Astrocyte (in vitro differentiated cells and primary cell): ENCODE measurements at places on chromosomes 7 and 10. TPM values are rescaled to one million over a fixed set of nuclear protein-coding genes. Genes with fewer than 3 reads are reported as not detected.

DNA sequence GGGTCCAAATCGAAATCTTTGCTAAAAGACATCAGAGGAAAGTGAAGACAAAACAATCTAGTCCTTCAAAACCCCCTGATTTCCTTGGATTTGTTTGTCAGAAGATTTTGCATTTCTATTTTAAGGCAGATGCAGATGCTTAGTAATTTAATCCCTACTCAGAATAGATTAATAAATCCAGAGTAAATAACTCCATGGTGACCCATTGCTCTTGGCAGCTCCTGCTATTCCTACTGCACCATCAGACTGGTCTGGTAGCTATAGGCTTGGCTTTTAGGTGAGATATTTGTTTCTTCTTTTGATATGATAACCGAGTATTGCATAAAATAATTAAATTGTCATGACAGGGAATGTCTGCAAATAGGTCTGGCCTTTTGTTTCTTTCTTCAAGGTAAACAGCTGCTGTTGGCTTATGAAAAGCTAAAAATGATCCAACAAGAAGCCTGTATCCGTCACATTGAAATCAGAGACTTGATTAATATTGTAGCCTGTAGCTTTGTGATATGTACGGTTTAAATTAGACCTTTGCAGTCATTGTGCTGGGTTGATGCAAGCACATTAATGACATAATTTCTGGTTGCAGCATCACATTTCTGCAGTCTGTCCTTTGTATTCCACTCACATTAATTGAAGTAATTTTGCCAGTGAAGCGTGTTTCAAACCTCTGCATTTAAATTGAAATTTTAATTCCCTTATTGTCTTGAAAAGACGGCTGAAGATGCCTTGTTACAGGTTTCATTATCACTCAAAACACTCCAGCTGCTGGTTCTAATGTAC is 40.7 kb downstream of the EXOC4 start:
- no peaks in the 10 kb centered on the region for H3K36me3 ChIP-seq
- H3K27ac ChIP-seq: no peak overlapping the region
- H3K4me3 ChIP-seq: no peak overlapping the region
- no peaks in the 10 kb centered on the region for H3K27me3 ChIP-seq
- DNase-seq: no peak
- peaks cover 8% of the 10 kb centered on the region for H3K4me1 ChIP-seq

DNA sequence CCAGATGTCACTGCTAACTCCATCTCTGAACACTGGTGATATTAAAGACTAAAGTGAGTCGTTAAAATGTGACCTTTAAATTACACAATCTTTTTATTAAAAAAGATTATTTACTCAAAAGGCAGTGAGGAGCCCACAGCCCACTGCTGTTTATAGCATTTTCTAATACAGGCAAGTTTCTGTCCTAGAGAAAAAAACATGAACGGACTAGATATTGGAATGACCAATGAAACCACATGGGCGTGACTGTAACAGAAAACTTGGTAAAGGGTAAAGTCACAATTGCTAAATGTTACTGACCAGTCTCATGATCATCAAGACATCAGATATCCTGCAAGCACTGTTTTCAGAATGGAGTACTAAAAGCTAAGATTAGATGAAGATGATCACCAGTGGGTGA is 78.7 kb downstream of the FEZF1 start:
- peaks cover 2% of the 10 kb centered on the region for H3K27me3 ChIP-seq
- DNase-seq: no peak
- H3K27ac ChIP-seq: no peak overlapping the region
- no peaks in the 10 kb centered on the region for H3K36me3 ChIP-seq
- no peak overlapping the region for H3K4me3 ChIP-seq

Gene AHR
- 40.4 and 48.1 TPM in 2 replicates for total RNA-seq

DNA sequence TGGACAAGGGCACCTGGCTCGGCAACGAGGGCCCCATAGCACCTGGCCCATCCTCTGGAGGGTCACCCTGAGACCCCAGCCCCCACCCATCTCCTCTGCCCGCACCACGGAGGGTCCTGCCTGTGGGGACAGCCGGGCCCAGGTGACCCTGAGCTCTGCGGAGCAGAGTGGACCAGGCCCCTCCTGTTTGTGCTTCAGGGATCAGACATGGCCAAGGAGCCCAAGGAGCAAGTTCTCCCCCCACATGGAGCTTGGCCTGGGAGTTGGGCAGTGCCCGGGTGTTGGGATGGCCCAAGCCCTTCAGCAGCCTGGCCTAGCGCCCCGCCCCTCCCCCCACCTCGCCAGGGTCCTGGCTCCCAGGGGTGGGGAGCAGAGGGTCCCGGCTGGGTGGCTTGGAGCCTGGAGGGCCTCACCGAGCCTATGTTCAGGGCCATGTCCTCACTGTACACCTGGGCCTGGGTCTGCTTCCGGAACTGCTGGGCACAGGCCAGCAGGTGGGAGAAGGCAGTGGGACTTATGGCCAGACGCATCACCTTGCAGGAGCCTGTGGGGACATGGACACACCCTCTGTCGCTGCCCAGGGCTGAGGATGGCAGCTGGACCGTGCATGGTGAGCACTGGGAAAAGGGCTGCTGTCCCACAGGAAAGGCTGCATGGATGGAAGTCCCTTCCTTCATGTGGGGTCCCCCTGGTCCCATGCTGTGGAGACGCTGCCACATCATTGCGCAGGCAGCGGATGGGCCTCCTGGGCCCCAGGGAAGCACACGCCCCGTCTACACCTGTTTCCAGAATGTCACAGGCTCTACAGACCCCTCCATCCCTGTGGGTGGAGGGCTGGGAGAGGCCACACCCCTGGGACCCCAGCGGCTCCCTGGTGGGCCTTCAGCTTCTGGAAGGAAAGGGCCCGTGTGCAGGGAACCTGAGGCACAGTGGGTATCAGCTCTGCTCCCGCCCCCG is 49.2 kb upstream of the NKX6-2 start:
- no peak for DNase-seq
- no peak overlapping the region for H3K4me3 ChIP-seq
- peaks cover 10% of the 10 kb centered on the region for H3K27me3 ChIP-seq
- H3K36me3 ChIP-seq: no peaks in the 10 kb centered on the region
- H3K27ac ChIP-seq: no peak overlapping the region
- no peaks in the 10 kb centered on the region for H3K4me1 ChIP-seq

Gene PHYHIPL
- total RNA-seq: 0.34 TPM in 1 of 2 replicates, not detected in the other

DNA sequence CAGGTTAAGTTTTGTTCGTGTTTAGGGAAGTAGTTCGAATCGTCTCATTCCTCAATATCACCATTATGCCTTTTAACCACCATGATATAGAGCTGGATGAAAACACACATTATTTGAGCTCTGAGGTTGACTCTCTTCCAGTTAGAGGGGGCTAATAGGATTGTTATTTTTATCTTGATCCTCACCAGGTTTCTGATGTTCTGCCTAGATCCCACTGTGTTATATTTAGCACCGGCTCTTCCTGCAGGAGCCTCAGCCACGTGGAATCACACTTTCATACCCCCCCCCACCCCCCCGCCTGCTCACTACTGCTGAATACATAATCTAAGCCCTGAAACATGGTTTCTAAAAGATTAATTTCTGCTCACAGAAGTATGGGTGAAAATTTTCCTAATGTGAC is 88.3 kb downstream of the NRCAM start:
- no peak overlapping the region for H3K4me3 ChIP-seq
- H3K4me1 ChIP-seq: no peaks in the 10 kb centered on the region
- H3K27ac ChIP-seq: no peak overlapping the region

- peaks cover 17% of the 10 kb centered on the region for H3K36me3 ChIP-seq
- no peaks in the 10 kb centered on the region for H3K27me3 ChIP-seq
- peak overlapping the region; percentile 86 for H3K4me3 ChIP-seq
- peak; percentile 86 for DNase-seq
These were observed 1.1 kb downstream of the PSMA2 start for GRCh38 chr7:42930889-42931288.

Gene FBXO24
- 0.17 and 0.52 TPM in 2 replicates for total RNA-seq

DNA sequence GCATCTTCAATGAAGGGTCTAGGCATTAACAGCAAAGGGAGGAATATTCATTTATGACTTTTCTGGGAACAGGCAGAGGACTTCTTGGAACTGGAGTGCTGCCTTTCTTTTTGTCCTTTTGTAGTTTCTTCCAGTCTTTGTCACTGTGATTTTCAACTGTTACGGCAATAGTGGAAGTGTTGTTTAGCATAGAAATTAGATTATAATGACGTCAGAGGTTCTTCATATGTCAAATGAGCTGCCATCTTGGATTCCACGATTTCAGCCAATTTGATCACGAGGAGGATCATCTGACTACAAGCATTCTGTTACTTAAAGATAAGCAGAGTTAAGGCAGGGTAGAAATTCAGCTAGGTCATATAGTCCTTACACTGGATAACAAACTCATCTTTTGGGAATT is 239.0 kb downstream of the NEBL start:
- no peak overlapping the region for H3K27ac ChIP-seq
- H3K36me3 ChIP-seq: no peaks in the 10 kb centered on the region
- H3K27me3 ChIP-seq: no peaks in the 10 kb centered on the region
- no peaks in the 10 kb centered on the region for H3K4me1 ChIP-seq

Gene SEMA4G
- total RNA-seq: 5.9 and 7.1 TPM in 2 replicates

DNA sequence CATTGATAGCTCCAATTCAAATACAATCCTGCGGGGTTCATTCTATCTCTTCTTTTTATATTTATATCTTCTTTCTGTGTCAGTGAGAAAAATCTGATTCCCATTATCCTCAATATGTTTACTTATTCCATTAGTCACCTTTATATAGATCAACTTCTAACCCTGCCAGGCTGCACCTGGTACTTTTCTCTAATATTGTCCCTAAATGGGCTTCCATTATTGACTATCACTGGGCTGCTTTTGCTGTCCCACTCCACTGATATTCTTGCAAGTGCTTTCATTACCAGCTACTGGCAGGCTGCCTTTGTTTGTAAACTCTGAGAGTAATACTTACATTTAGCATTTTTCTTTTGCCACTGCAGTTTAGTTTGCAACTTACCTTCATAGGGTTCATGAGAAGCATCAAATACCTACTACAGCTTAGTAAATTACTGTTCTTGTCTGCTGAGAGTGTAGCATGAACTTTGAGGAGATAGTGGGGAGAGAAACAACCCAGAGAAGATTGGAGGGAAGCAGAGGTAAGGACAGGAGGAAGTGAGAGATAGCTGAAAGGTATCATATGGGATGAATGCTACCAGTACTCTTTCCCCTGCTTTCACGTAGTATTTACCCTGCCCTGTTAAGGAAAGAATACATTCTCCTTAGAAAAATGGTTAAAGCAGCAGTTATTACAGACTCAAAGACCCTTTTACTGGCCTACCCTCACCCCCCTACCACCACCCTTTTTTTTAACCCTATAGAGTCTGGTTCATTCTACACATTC is 119.1 kb downstream of the PHTF2 start:
- no peak for DNase-seq
- no peaks in the 10 kb centered on the region for H3K4me1 ChIP-seq
- H3K27ac ChIP-seq: no peak overlapping the region

DNA sequence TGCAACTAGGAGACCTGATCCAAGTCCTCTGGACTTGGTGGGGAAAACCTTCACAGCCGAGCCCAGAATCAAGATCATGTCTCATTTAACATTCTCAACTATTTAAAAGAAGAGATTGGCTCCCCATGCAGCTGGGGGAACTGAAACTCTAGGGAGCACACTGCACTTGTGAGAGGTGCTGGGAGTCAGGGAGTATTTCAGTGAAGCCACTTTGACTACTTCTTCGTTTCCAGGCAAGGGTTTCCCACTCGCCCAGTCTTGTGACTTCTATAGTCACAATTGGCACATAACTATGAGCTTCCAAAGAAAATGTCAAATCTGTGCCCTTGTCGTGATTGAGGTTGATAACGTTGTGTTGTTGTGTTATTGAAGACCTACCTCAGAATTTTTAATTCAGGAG is 62.9 kb downstream of the AKR1B1 start:
- no peak overlapping the region for H3K27ac ChIP-seq
- no peak for DNase-seq
- H3K36me3 ChIP-seq: no peaks in the 10 kb centered on the region
- no peak overlapping the region for H3K4me3 ChIP-seq
- no peaks in the 10 kb centered on the region for H3K27me3 ChIP-seq

DNA sequence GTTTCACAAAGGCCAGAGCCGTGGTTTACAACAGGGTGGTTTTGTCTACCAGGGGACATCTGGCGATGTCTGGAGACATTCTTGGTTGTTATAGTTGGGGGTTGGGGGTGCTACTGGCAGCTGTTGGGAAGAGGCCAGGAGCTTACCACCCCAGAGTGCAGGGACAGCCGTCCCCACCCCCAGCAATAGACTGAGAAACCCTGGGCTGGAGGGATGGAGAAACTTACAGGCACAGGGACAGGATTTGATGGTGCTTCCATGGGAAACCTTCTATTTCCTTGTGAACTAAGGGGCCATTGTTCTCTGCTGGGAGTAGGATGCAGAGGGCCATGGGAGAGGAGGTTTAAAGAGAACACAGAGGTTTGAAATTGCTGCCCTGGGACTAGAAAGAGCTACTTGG is 10.9 kb downstream of the ADCK2 start:
- H3K27me3 ChIP-seq: no peaks in the 10 kb centered on the region
- DNase-seq: no peak
- H3K4me1 ChIP-seq: no peaks in the 10 kb centered on the region
- H3K4me3 ChIP-seq: no peak overlapping the region

Gene MPLKIP
- total RNA-seq: 30.8 and 32.0 TPM in 2 replicates

Gene ACTR3C
- total RNA-seq: 0.25 TPM in 1 of 2 replicates, not detected in the other

Gene GRM3
- not detected in 2 replicates for total RNA-seq

DNA sequence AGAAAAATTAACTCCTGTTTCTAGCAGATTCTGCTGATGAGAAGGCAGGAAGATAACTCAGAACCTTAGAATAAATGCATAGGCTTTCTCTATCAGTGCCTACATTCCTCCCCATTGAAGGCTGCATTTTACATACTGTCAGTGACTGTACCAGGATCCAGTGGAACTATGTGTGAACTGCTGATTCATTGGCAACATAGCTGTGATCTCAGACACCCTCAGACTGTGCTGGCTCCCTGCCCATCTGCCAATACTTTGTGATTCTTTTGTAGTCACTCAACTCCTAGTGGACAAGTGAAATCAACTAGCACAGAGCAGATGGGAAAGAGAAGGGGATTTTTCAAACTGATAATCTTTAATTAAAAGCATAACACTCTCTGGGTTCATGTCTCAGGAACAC is 375.8 kb downstream of the MDFIC start:
- no peak overlapping the region for H3K4me3 ChIP-seq
- peak overlapping the region; percentile 18 for H3K27ac ChIP-seq
- DNase-seq: peak; percentile 83
- H3K4me1 ChIP-seq: peaks cover 9% of the 10 kb centered on the region
- no peaks in the 10 kb centered on the region for H3K36me3 ChIP-seq

DNA sequence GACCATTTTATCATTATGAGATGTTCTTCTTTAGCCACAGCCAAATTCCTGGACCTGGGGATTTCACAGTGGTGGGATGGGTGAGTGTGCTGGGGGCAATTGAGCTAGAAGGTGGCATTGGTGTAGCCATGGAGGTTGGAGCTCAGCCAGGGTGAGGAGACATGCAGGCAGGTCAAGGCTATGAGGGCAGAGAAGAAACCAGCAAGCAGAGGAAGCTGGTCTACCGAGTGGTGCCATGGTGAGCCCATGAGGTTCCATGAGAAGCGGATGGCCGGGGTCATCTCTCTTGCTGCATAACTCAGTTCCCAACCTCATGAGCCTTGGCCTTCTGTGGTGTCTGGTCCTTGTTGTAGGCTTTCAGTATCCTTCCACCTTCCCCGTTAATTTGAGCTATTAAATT is 91.4 kb downstream of the CARD11 start:
- H3K36me3 ChIP-seq: no peaks in the 10 kb centered on the region
- no peak for DNase-seq
- no peak overlapping the region for H3K27ac ChIP-seq
